ENCODE measurements at places on chromosomes 12 and 14.

GRCh38 chr12:132314516-132315233 lies 14.7 kb downstream of the GALNT9 start:
- no peak for DNase-seq

DNA sequence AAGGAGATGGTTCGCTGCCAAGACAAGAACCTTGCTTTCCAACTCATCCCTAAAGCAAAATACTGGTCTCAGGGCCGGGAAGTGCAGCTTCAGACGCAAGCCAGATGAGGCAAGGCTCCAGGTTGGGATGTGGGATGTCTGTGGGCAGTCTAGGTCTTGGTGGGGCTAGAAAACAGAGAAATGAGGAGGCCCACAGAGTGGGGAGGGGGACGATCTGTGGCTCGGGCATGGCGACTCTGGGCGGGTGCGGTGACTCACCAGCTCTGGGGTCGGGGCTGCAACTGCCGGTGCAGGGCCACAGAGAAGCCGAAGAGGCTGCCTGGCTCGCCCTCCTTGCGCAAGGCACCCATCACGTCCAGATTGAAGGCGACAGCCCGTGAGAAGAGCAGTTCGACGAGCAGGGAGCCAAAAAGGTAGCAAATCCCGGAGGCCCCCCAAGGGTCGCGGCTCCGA lies 459 bp downstream of the ITGA7 start:
- no peak for DNase-seq

DNA sequence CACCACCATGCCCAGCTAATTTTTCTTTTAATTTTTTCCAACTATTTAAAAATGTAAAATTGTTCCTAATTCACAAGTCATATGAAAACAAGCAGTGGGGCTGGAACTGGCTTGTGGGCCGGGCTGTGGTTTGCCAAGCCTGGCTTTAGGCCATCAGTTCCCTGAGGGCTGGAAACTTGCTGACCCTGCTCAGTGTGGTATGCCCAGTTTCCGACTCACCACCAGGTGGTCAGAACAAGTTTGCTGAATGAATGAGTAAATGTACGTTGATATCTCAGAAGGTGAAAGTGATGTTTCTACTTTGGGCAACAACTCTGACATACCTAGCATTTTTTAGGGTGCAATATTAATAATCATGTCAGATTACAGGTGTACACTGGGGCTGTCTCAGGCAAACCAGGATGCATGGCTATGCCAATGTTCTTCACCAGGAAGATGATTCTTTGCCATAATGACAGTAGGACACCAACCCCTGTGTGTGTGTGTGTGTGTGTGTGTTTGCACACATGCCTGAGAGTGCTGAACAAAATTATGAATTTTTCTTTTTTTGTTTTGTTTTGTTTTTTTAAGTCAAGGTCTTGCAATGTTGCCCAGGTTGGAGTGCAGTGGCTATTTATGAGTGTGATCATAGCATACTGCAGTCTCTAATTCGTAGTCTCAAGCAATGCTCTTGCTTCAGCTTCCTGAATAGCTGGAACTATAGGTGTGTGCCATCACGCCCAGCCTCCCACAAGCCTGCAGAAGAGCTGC lies 106.1 kb downstream of the PTPN11 start:
- peak; percentile 59 for DNase-seq

- no peak for DNase-seq
Observed at GRCh38 chr14:75214558-75214957, 38.1 kb upstream of the TMED10 start.

DNA sequence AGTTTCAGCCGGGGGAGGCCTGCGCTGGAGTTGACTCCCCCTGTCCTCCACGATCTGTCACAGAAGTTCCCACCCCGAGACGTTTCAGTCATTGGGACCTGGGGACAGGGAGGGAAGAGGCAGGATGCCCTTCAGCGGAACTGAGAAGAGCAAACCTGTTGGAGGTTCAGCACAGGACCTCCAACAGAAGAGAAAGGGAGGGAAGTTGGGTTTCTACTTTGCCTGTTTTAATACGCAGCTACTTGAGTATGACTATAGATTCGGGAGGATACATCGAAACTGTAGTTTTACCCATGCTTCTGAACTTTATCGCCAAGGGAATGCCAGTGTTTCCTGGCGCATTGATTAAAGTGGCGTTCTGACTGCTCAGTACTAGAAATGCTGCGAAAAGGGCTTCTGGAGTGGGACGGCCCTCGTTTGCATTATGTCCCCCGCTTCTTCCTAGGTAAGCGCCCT lies 2.3 kb upstream of the DUSP6 start:
- peak; percentile 35 for DNase-seq

- DNase-seq, result peak; percentile 22
Observed at GRCh38 chr12:131390412-131391334, 320.2 kb upstream of the SFSWAP start.

- no peak for DNase-seq
Observed at GRCh38 chr14:102320033-102320660, 601 bp downstream of the ZNF839 start.

- no peak for DNase-seq
Observed at GRCh38 chr14:102853648-102854047, 68.8 kb upstream of the AMN start.

DNA sequence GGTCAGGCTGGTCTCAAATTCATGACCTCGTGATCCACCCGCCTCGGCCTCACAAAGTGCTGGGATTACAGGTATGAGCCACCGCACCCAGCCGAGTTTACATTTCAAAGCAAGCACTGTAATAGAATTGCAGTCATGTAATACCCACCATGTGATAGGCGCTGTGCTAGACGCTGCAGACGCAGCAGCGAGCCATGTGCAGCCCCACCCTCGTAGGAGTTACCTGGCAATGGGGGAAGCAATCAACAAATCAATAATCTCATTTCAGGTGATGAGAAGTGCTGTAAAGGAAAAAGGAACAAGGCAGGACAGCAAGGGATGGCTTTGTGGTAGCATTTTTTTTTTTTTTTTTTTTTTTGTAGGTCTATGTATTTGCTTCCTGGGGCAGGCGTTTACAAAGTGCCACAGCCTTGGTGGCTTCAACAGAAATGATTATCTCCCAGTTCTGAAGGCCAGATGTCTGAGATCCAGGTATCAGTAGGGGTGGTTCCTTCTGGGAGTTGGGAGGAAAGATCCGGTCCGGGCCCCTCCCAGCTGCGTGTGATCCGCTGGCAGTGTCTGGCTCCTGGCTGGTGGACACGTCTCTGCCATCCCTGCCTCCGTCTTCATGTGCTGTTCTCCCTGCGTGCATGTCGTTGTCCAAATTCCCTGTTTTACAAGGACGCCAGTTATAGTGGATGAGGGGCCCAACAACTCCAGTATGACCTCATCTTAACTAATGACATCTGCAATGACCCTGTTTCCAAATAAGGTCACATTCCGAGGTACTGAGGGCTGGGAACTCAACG lies 72.8 kb downstream of the TNFAIP2 start:
- DNase-seq, result no peak

- no peak for DNase-seq
Observed at GRCh38 chr14:101364503-101365328, 196.6 kb upstream of the DIO3 start.
